ENCODE measurements at places on chromosomes 6 and 20.

DNA sequence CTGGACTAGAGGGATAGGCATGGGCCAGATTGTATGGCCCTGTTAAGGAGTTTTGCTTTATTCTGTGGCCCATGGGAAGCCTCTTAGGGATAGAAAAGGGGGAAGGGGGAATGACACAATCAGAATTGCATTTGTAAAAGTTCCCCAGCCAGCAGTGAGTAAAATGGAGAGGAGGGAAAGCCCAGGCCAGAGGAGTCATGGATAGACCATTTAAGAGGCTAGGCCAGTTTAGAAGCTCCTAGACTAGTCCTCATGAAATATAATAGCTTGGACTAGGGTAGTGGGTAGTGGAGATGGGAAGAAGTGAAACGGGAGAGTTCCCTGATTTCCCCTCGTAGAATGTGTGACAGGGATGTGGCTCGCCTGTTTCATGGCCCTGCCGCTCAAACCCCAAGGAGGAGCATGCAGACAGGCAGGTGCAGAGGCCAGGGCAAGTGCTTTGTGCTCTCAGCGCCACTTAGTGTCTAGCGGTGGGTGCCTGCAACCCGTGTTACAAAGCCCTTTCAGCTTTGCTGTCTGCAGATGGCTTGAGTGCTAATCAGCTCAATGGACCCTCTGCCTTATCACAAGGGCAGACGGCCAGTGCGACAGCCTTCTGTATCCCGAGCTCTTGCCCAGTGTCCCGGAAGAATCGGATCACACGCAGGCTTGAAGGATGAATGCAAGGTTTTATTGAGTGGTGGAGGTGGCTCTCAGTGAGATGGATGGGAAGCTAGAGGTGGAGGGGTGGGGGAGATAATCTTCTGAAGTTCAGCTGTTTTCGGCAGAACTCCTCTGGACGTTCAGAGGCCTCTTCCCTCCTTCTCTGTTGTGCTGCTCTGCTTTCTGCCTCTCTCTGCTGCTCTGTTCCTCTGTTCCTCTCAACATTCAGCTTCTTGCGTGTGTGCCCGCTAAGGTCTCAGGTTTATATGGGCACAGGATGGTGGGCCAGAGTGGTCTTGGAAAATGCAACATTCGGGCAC, 141.1 kb downstream of the CEP57L1 start:
- no peak for DNase-seq

DNA sequence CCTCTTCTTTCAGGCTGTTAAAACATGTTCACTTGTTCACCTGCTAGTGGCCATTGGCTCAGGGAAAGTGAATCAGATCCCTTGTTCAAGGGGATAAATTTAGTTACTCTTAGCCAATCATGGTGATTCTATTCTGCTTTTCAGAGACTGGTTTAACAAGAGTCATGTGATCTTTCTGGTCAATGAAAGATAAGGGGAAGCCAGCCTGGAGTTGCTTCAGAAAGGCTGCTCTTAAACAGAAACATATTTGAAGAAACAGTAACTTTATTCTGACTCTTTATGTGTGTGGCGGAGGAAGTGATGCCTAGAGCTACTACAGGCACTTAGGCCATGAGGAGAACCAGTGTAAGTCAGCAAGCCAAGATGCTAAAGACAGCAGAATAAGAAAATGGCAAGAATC, 28.1 kb upstream of the AHI1 start:
- no peak for DNase-seq

DNA sequence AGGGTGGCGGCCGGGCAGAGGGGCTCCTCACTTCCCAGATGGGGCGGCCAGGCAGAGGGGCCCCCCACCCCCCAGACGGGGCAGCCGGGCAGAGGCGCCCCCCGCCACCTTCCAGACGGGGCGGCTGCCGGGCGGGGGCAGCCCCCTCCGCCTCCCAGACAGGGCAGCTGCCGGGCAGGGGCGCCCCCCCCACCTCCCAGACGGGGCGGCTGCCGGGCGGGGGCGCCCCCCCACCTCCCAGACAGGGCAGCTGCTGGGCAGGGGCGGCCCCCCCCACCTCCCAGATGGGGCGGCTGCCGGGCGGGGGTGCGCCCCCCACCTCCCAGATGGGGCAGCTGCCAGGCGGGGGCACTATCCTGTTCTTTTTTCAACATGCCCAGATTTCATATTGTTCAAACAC, 78.2 kb upstream of the DST start:
- DNase-seq, result no peak

DNA sequence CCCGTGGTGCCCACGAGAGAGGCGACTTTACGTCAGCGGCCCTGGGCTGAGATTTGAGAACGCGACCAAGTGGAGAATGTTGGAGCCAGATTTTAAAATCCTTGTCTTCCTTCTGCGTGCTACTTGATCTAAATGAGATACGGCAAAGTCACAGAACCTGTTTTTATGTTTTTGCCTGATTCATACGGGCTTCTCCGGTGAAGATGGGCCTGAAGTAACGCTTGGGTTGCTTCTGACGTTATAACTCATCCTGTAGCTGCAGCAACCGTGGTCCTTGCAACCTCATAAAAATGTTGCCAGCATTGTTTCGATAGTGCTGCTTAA, 462 bp upstream of the SLC35B3 start:
- no peak for DNase-seq

DNA sequence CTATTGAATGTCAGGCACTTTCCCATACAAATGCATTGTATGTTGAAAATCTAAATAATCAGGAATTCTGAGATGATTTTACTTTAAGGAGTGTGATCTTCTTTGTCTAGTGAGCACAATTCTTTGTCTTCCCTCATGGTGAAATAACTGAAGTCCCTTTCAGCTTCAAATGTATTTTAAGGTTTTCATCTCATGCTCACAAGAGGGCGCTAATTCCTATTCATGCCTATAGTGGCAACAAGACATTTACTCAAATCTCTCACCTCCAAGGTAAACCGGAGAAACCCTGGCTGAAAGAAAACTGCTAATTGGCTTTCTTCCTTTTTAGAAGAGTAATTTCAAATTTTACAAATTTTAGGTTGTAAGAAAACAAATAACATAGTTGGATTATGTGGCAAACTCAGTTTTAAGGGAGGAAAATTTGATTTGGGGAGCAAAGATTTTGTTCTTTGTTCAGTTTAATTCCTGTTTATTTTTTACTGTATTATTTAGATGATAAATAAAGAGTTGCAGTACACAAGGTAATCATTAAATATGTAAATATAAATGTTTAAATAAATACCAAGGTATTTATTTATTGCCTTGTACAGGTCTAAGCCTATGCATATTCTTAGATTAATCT, 69.1 kb downstream of the SLC35F1 start:
- no peak for DNase-seq

- no peak for DNase-seq
These were observed 8.6 kb upstream of the YTHDF1 start for GRCh38 chr20:63224412-63225081.

- no peak for DNase-seq
These were observed 425.1 kb upstream of the JAG1 start for GRCh38 chr20:11098888-11099287.

GRCh38 chr20:55561259-55561658, 444.1 kb downstream of the CBLN4 start:
- no peak for DNase-seq

GRCh38 chr6:53945765-53946407, 151.1 kb downstream of the LRRC1 start:
- DNase-seq, result no peak

GRCh38 chr20:18005170-18005989, 36.6 kb downstream of the MGME1 start:
- DNase-seq, result no peak

DNA sequence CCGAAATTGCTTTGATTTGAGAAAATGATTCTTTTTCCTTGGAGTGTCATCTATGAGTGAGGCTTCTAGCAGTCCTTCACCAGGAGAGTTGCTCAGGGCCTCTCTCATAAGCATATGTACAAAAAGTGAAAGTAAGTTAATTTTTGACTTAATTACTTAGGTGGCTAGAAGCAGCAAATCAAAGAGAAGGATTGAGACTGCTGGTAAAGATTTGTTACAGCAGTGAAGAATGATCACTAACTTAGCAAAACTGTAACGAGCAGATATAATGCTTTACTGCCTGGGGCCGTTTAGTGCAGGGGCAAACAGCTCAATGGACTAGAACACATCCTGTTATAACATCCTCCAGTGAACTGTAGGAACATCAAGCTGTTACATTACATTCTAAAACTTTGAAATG, 167.8 kb upstream of the RIPOR2 start:
- no peak for DNase-seq

- DNase-seq, result no peak
These were observed 439.2 kb downstream of the PKHD1 start for GRCh38 chr6:51648236-51648635.
